ENCODE measurements at places on chromosomes 5 and 9.

GRCh38 chr9:133973791-133974630, 18.1 kb downstream of the VAV2 start:
- peak; percentile 65 for DNase-seq

DNA sequence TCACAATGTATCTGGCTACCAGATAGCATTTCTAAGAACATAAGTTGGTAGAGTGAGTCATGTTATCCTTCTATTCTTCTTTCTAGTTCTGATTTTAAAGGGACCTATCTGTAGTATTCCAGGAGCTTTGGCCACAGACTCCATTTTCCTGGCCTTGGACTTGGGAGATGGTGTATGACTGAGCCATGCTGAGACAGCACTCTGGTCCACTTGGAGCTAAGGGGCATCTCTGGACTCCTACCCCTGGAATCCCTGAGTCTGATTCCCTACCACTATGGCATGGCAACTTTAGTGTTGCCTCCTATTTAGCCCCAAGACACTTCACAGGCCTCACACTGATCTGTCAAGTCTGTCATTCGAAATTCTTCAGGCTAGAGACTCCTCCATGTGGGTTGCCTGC, 58.8 kb downstream of the BAAT start:
- no peak for DNase-seq

- peak; percentile 33 for DNase-seq
Measured at GRCh38 chr9:114153761-114154599, 1.4 kb upstream of the COL27A1 start.

DNA sequence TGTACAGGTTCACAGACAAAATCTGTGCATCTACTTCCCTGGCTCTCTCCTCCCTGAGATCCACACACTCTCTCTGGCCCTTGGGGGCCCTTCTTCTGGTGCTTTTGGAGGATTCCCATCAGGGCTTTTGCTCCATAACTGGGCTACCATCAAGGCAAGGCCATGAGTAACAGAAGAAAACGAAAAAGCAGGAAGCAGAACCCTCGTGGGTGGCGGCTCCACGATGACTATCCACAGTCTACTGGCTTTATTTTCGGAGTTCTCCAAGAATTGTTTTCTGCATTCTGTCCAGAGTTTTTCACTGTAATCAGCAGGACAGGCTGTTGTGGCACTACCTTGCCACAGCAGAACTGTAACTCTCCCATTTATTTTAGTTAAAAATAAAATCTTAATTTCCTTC, 19.9 kb downstream of the PNPLA7 start:
- DNase-seq: no peak

DNA sequence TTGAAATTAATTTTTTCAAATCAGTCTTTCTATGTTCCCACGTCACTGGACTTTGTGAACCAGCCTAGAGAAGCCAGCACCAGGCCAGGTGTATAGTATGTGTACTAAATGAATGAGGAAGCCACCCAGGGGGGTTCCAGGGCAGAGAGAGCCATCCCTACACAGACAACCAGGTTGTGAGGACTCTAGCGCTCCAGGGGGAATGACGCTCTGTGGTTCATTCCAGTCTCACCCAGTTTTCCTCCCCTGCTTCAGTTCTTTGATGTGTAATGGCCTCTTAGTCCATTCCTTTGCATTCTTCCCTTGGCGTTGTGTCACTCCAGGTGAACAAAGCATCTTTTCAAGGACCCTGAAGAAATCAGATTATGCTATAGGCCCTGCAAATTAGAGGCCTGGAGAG, 330.6 kb downstream of the NSG2 start:
- no peak for DNase-seq
